Activated CD4-positive, alpha-beta memory T cell treated with anti-CD3 and anti-CD28 coated beads, Interleukin-2, amount 10 ng/mL, durations not matched to agents 7 days and 5 days (primary cell): ENCODE measurements at places on chromosomes 7 and 10. TPM values are rescaled to one million over a fixed set of nuclear protein-coding genes. Genes with fewer than 3 reads are reported as not detected.

Gene SPDYE5
- not detected for total RNA-seq

Gene GIMAP6
- 85.9 TPM for total RNA-seq

Gene DMBT1
- total RNA-seq = 0.05 TPM

Gene IFIT3
- 74.5 TPM for total RNA-seq

Gene NUTM2A
- 0.15 TPM for total RNA-seq

Gene OR2A5
- not detected for total RNA-seq

Gene LGI1
- not detected for total RNA-seq

Gene ENO4
- not detected for total RNA-seq

Gene GIMAP4
- 282 TPM for total RNA-seq

GRCh38 chr7:4468320-4469102 lies 213.6 kb upstream of the FOXK1 start:
- no peak overlapping the region for H3K27ac ChIP-seq
- DNase-seq = no peak
- H3K4me1 ChIP-seq = no peaks in the 10 kb centered on the region
- no peaks in the 10 kb centered on the region for H3K27me3 ChIP-seq
- H3K36me3 ChIP-seq = no peaks in the 10 kb centered on the region

DNA sequence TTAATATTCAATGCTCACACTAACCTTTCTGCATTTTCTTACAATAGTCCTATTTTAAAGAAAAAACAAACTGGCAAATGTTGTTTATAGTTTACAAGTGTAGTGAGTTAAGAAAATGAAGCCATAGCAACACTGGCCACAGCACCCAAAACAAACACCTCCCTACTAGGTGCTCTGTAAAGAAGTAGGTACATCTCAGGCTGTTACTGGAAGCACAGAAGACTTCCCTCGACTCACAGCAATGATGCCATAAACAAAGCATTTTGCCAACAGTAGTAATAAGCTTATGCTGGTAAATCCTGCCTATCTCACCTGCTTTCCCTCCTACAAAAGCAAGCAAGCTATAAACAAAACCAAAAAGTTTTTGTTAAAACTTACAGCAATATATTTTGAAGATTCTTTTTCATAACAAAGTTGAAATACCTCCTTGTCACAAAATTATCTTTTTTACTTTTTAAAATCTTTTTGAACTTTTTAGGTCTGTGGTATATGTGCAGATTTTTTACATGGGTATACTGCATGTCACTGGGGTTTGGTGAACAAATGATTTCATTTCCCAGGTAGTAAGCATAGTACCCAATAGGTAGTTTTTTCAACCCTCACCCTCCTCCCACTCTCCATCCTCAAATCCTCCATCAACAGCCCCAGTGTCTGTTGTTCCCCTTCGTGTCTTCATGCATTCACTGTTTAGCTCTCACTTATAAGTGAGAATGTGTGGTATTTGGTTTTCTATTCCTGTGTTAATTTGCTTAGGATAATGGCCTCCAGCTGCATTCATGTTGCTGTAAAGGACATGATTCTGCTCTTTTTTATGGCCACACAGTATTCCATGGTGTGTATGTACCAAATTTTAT lies 28.4 kb downstream of the COA1 start:
- no peak for DNase-seq
- no peak overlapping the region for H3K4me3 ChIP-seq
- no peak overlapping the region for H3K27ac ChIP-seq
- no peaks in the 10 kb centered on the region for H3K27me3 ChIP-seq

DNA sequence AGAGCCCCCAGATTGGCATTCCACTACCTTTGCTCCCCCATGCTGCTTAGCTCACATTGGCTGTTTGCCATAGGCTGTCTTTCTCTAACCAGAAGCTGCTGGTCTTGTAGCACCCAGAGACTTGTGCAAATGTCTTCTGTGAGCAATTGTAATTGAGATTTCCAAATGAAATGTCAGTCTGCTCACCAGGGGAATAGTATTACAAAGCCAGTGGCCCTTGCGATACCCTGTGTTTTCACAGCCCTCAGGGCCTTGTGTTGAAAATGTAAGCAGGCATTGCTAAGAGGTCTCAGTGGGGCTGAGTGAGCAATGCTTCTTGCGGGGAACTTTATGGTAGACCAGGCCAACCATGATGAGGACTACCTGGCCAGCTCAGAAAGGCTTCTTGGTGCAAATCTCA lies 746.5 kb downstream of the LRMDA start:
- DNase-seq = no peak
- no peaks in the 10 kb centered on the region for H3K4me1 ChIP-seq
- no peaks in the 10 kb centered on the region for H3K36me3 ChIP-seq
- H3K27me3 ChIP-seq = no peaks in the 10 kb centered on the region
- H3K27ac ChIP-seq = no peak overlapping the region

DNA sequence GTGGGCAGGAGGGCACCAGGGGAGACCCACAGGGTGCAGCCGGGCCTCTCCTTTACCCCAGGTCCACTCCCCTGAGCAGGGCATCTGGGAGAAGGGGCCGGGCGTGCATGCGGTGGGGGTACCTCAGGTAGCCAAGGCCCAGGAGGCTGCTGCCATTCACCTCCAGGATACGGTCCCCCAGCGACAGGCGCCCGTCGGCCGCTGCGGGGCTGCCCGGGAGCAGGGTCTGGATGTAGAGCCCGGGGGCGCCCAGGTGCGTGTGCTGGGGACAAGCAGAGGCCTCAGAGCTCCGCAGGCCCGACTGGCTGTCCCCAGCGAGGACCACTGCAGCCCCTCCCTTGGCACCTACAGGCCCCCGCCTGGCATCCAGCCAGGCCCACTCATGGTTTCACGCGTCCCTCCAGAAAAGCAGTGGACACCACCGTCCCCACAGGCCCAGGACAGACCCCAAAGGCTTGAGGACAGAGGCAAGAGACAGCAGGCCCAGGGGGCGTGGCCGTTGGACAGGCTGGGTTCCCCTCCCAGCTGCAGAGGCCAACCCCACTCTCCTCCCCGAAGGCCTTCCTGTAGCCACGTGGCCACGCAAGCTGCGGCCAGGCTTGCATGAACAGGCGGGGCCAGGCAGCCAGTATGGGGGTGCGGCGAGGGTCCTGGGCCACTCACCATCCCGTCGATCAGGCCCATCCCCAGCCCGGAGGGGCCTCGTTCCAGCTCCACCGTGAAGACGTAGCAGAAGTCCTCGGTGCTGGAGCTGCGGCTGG lies 24.3 kb downstream of the AP5Z1 start:
- no peaks in the 10 kb centered on the region for H3K36me3 ChIP-seq
- no peak overlapping the region for H3K27ac ChIP-seq
- H3K4me1 ChIP-seq = no peaks in the 10 kb centered on the region
- no peak overlapping the region for H3K4me3 ChIP-seq
- H3K27me3 ChIP-seq = no peaks in the 10 kb centered on the region
- no peak for DNase-seq

- H3K36me3 ChIP-seq = peaks cover 79% of the 10 kb centered on the region
- no peak for DNase-seq
- H3K4me3 ChIP-seq = peak overlapping the region; percentile 52
- H3K27ac ChIP-seq = peak overlapping the region; percentile 92
Observed at GRCh38 chr10:80498078-80498832, 39.4 kb upstream of the SH2D4B start.

DNA sequence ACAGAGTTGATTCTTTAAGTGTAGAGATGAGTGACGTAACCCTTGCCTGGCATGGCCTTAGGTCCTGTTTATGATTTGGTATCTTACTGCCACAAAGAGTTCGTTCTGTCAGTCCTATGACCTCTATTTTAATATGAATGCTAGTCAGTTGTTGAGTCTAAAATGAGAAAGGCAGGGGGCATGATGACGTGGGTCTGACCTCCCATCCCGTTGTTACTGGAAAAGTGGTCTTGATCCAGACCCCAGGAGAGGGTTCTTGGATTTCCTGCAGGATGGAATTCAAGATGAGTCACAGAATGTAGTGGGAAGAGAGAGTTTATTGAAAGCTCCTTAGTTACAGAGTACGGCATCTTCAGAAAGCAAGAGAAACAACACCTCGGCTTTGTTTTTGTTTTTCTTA lies 317.0 kb upstream of the COBL start:
- no peaks in the 10 kb centered on the region for H3K36me3 ChIP-seq
- no peak overlapping the region for H3K4me3 ChIP-seq
- no peaks in the 10 kb centered on the region for H3K4me1 ChIP-seq
- H3K27ac ChIP-seq = no peak overlapping the region

- no peak for DNase-seq
- H3K4me3 ChIP-seq = no peak overlapping the region
- no peak overlapping the region for H3K27ac ChIP-seq
- no peaks in the 10 kb centered on the region for H3K4me1 ChIP-seq
- no peaks in the 10 kb centered on the region for H3K27me3 ChIP-seq
Observed at GRCh38 chr7:42272793-42273665, 36.0 kb upstream of the GLI3 start.

- no peak for DNase-seq
- H3K4me3 ChIP-seq = no peak overlapping the region
- no peaks in the 10 kb centered on the region for H3K4me1 ChIP-seq
Observed at GRCh38 chr7:49848211-49848841, 74.9 kb downstream of the VWC2 start.

- no peak for DNase-seq
- no peak overlapping the region for H3K27ac ChIP-seq
- H3K27me3 ChIP-seq = peaks cover 12% of the 10 kb centered on the region
- no peak overlapping the region for H3K4me3 ChIP-seq
- no peaks in the 10 kb centered on the region for H3K36me3 ChIP-seq
Observed at GRCh38 chr10:70634011-70634410, 31.5 kb upstream of the PRF1 start.

- peaks cover 59% of the 10 kb centered on the region for H3K36me3 ChIP-seq
- H3K4me3 ChIP-seq = no peak overlapping the region
- H3K27me3 ChIP-seq = no peaks in the 10 kb centered on the region
- H3K27ac ChIP-seq = no peak overlapping the region
Observed at GRCh38 chr10:43151371-43151770, 13.1 kb downstream of the CSGALNACT2 start.

DNA sequence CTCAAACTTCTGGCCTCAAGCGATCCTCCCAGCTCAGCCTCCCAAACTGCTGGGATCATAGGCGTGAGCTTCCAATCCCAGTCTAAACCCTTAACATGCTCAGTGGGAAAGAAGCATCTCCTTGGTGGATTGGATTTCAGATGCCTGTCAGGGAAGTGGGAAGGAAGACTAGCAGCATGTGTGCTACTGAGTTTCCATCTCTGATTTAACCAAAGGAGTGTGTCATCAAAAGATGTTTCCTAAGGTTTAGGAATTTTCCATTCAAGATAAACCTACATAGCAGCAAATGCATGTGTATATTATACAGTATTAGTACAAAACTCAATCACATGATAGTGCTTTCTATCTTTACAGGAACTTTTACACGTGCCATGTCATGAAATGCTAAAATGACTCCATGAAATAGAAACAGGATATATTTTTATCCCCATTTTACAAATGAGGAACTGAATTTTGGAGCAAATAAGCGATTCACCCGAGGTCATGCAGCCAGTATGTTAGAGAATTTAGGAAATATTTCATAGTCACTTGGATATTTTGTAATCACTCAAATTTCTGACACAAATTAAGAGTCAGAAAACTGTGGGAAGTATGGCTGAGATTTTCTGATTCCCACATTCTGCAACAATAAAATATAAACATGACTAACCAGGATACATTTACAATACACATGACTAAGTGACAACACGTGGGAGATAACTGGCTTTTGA lies 11.4 kb upstream of the TMEM26 start:
- H3K4me3 ChIP-seq = no peak overlapping the region
- H3K36me3 ChIP-seq = no peaks in the 10 kb centered on the region
- peaks cover 1% of the 10 kb centered on the region for H3K27me3 ChIP-seq
- no peaks in the 10 kb centered on the region for H3K4me1 ChIP-seq
- H3K27ac ChIP-seq = no peak overlapping the region

DNA sequence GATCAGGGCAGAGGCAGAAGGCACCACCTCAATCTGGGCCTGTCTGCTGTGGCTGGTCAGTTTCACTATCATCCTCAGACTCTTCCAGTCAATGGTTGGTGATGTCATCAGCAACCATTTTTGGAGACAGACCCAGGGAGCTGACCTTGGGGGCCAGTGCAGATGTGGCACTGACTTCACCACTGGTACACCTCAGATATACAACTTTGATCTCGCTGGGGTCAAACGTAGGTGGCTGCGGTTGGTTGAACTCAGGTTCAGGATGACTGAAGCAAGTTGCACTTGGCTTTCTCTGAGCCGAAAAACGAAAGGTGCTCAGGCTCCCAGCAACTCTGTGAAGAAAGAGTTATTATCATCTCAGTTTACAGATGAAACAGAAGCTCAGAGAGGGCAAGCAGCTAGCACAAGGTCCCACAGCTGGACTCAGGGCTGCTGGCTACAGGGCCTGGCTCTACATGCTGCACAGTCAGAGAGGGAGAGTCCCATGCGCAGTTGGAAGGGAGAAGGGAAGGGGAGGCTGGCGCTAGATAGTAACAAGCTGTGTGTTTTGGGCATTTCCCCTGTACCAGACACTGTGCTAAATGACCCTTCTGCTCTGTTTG lies 27.2 kb downstream of the ANKRD16 start:
- H3K4me3 ChIP-seq = no peak overlapping the region
- no peaks in the 10 kb centered on the region for H3K27me3 ChIP-seq
- H3K4me1 ChIP-seq = peaks cover 2% of the 10 kb centered on the region
- no peak for DNase-seq

DNA sequence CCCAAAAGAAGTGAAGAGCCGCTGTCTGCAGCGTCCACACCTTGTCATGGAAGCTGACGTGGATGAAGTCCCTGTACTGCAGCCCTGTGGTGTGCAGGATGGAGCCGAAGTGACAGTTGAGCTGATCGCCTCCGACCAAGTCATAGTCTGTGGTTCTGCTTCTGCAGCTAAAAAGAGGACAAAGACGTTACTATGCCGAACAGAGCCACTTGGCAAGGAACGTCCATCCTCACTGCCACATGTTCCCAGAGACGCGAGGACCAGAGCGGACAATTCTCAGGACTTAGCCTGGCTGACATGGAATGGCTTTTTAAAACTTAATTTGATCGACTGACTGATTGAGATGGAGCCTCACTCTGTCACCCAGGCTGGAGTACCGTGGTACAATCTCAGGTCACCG lies 21.8 kb downstream of the DAGLB start:
- DNase-seq = no peak
- H3K4me3 ChIP-seq = no peak overlapping the region
- H3K27ac ChIP-seq = no peak overlapping the region
- no peaks in the 10 kb centered on the region for H3K27me3 ChIP-seq
- peaks cover 37% of the 10 kb centered on the region for H3K36me3 ChIP-seq
